ENCODE measurements at places on chromosomes 5 and 9.

- no peak for DNase-seq
These were observed 107.3 kb upstream of the ALDH1B1 start for GRCh38 chr9:38285236-38285635.

DNA sequence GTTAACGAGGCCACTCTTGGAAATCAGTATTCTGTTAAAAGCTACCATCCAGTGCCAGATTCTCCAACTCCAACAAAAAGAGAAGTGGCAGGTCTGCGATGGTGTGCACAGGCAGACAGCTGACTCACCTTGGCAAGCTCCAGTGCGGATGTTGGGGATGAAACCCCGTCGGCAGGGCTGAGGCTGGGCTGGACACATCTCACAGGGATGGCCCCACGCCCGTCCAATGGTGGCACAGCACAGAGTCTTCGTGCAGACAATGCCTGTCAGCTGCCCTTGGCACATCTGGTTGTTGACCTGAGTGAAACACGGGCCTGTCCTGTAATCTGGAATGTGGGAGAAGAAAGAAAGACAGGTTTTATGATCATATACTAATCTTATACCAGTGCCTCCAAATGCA is 73.4 kb downstream of the FBN2 start:
- no peak for DNase-seq

DNA sequence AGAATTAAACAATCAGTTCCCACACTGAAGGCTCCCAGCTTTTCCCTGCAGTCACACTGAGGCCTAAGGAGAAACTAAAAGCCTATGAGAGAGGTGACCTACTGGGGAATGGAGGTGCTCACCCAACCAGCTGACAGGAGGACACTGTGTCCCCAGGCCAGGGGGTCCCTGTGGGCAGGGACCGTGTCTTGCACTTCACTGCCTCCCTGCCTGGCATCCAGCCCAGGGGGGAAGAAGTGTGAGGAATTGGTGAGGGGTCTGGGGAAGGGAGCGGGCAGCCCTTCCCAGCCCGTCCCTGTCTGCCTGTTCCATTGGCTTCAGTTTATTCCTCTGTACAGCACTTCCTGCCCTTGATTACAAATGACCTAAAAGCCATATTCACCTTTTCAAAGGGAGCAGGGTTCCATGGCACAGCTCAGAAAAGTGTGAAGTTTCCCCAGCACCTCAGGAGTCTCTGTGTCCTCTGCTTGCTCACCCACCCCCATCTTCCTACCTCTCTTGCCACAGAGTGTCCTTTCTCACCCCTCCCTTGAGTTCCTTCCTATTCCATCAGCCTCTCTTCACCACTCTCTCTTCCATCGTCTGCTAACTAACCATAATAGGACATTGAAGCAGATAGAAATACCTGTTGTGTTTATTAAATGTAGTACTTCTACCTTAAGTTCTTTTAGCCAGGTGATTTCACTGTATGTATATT is 12.9 kb downstream of the OTULINL start:
- no peak for DNase-seq

- no peak for DNase-seq
These were observed 68.9 kb downstream of the COL27A1 start for GRCh38 chr9:114224247-114224610.

- peak; percentile 88 for DNase-seq
These were observed 5.1 kb downstream of the MGAT4B start for GRCh38 chr5:179801304-179802206.

GRCh38 chr5:135242866-135243555 is 156.0 kb downstream of the MACROH2A1 start:
- DNase-seq: no peak

- DNase-seq: no peak
These were observed 26.6 kb downstream of the POC5 start for GRCh38 chr5:75690669-75691068.

DNA sequence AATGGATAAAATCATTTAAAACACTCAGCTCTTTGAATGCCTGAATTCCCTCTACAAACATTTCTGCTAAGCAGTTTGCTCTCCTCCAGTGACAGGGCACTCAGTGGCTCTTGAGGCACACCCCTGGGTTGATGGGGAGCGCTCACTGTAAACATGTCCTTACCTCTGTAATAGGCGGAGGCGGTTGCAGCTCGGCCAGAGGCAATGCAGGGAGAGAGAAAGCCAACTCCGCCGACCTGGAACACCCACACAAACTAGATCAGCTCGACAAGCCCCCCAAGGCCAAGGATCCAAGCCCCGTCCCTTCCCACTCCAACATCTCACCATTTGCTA is 329 bp downstream of the CDC23 start:
- no peak for DNase-seq

DNA sequence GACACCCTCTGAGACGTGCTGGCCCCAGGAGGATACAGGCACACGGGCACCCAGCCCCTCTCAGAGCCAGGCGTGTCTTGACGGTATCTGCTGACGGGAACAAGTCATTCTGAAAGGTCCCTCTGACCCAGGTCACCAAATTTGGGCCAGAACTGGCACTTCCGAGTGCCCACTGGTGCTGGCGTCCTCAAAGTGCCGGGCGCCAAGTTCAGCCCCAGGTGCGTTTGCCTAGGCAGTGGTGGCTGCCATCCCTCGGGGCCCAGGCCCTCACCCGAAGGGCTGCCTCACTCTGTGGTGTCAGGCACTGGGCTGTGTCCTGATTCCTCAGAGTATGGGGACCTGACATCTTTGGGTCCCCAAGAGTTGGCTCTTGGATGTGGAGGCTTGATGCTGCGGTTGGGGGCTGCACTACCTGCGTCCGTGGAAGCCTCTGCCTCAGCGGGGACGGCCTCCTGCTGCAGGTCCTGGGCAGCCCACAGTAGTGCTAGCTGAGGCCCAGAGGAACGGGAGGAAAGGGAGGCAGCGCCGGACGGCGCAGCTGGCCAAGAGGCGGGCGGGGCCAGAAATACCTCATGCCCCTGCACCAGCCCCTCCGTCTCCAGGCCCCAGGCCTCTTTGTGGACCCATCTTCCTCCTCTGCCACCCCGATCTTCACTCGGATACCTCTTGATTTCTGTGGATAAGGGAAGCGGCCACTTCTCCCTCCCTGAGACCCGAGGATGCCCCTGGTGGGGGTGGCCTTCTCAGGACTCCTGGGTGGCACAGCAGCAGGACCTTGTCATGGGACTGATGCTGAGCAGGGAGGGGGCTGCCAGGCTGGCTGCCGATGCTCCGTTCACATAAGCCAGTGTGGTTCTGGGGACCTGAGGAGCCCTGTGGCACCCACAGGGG is 109.4 kb upstream of the LMX1B start:
- no peak for DNase-seq

GRCh38 chr5:84014966-84015365 is 294.3 kb upstream of the HAPLN1 start:
- DNase-seq: no peak

DNA sequence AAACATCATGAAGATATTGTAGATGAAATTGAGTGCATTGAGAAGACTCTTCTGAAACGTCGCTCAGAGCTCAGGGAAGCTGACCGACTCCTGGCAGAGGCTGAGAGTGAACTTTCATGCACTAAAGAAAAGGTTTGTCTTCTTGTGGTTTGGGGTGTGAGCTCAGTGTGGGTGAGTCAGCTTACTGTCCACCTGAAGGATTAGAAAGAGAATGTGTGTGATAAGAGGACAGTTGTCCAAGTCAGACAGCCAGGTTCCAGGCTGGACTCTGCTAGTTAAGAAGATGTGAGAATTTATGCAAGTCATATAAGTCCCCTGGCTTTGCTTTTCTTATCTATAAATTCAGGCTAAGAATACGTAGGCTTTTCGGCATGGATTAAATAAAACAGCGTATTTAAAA is 46.9 kb downstream of the RAB14 start:
- no peak for DNase-seq

DNA sequence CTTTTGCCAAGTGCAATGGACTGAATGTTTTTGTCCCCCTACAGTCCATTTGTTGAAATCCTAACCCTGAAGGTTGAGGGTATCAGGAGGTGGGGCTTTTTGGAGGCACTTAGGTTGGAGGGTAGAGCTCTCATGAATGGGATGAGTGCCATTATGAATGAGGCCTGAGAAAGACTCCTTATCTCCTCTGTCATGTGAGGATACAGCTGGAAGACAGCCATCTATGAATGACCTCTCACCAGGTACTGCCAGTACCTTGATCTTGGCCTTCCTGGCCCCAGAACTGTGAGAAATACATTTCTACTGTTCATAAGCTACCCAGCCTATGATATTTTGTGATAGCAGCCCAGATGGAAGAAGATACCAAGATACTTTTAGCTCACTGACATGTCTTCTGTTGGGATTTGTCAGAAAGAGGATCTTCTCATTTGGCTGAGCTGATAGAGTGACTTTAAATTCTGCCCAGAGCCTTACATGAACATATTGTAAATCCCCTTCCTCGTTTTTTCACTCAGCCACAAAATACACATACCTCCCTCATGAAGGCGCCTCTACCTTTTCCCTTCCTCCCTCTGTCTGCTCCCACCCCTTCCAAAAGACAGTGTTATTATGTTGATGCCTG is 256.4 kb downstream of the PDZD2 start:
- DNase-seq: no peak

- no peak for DNase-seq
These were observed 2.6 kb downstream of the STRBP start for GRCh38 chr9:123265833-123266232.

DNA sequence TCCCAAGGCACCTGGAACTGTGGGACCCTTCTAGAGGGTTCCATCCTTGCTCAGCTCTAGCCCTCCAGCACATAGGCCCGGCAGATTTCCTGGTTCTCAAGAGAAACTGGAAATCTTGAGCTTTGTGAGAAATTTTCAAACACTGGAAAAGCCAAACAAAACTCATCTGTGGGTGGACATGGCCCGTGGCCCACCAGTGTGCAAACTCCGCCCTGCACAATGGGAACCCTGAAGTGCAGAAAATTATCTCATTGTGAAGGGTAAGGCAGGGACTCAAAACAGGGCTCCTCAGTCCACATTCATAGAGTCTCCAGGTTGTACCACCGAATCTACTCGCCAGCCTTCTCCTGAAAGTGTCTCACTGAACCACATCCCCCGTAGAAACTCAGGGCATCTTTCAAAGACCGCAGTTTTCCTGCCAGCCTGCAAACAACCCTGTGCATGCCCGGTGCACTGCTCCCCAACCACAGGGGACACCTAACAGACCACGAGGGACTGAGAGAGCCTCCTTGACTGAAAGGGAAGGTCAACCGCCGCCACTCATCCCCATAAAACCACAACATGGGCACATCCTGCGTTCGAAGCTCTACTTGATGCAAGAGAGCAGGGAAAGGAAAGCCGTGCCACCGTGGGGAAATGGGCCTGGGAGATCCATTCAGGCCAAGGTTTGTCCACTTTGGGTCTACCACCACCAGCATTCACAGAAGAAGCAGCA is 18.1 kb downstream of the ADAMTS2 start:
- DNase-seq: no peak

GRCh38 chr5:149963729-149964128 is 3.2 kb downstream of the SLC26A2 start:
- no peak for DNase-seq

GRCh38 chr5:170315154-170315553 is 17.6 kb upstream of the LCP2 start:
- no peak for DNase-seq

DNA sequence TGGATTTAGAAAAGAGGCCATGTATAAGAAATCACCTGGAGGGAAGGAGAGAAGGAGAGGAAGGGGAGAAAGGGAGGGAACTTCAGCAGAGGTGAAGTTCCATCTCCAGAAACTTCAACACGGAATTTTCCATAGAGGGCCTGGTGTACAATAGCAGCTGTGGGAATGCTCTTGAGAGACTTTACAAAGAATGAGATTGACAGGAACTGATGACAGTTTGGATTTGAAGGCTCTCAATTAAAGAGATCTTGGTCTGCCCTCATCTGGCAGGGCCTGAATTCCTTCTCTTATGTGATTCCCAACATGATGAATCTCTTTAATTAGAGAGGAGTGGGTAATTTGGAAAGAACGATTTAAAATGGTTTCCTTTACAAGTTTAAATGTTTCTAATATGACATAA is 143.5 kb downstream of the MLLT3 start:
- DNase-seq: no peak

DNA sequence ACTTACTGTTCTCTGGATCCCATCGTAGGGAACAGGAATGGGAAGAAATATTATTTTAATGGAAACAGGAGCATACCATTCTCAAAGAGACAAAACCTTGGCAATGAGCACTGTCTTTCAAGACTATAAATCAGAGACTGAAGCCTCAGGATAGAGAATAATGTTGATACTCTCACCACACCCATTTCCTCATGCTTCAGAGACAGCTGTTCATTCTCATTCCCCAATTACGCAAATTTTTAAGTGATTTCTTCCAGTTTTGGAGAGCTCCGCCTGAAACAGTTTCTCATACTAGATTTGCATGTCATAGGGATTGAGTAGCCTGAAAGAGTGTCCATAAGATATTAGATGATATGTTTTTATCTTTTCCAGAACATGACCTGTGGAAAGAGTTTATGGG is 290.5 kb upstream of the RASA1 start:
- no peak for DNase-seq

DNA sequence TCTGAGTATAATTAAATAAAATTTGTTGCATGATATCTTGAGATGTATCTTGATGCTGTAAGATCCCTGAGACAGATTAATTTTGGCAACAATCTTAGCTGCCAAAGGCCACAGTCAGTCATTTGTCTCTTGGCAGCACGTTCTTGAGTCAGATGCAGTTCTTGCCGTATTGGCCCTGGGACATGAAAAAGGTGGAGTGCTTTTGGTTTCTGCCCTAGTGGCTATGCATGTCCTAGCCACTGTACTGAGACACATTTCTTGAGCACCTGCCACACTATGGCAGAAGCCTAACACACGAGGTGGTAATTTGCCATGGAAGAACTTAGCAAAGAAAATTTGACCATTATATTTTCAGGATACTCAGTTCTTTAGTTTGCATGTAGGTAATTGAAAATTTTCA is 45.0 kb upstream of the PHF2 start:
- DNase-seq: no peak

DNA sequence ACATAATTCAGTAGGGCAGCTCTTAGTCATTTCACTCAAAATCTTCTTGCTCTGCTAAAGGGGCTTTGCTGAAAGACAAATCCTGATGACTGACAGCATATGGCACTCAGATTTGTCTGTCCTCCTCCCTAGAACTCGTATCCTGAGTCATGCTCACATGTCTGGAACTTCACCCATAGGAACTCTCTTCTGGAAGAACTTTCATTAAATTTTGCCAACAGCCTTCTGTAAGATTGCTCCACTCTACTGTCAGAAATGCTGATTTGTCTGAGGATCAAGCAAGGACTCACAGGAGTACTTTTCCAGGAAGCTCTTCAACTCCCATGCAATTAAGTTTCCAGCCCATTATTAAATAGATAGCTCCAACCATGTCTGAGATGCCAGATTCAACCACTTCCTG is 59.8 kb upstream of the SNX2 start:
- DNase-seq: no peak

Measured in activated T-cell treated with anti-CD3 and anti-CD28 coated beads, Interleukin-2, amount 50 U/mL, for 72 hours (primary cell).